ENCODE measurements at places on chromosomes 12 and 14.

DNA sequence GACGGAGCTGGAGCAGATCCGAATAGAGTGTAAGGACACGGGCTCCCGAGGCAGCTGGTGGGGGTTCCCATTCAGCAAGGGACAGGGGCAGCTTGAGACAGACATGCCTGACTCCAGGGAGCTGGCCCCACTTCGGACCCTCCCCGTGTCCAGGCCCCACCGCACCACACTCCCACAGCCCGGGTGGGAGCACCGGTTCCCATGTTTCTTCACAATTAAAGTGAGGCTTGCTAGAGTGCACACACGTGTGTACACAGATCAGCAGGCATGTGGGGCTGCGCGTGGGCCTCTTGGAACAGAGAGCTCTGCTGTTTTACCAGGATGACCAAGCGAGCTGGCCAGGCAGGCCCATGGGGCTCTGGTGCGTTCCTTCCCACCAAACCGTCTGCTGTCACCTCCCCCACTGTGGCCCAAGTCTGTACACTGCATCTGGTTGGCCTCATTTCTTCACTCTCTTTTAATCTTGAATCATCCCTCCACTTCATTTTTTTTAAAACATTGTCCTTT, 48.0 kb downstream of the SLC6A12 start:
- no peak for DNase-seq

DNA sequence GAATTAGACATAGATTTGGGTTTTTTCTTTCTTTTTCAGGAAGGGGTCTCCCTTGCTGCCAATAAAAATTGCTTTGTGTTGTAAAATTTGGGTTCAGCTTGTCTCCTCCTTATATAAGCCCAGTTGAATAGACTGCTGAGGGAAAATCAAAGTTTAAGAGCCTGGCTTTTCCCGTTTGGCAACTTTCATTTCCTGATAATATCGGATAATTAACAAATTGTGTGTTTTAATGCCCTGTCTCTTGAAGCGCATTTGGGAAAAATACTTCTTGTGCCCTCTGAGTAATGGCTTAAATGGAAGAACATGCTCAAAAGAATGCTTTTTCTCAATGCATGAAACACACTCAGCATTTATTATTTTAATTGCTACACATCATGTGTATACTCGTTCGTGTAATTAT, 198.0 kb upstream of the DCN start:
- DNase-seq: no peak

DNA sequence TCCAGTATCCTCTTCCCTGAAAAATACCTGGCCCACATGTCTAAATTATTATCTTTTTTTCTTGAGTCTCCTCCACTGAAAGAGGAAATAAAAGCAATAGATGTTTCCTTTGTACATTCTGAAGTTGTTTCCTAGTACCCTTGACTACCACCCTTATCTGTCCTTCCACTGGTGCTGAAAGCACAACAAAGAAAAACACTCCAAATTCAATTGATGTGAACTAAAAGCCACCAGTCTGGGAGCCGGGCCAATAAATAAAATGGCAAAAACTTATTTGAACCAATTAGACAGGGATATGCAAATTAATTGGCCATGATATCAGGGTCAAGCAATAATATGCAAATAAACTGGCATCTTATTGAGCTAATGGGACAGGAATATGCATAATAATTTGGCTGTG, 330.5 kb downstream of the PAWR start:
- DNase-seq: no peak

DNA sequence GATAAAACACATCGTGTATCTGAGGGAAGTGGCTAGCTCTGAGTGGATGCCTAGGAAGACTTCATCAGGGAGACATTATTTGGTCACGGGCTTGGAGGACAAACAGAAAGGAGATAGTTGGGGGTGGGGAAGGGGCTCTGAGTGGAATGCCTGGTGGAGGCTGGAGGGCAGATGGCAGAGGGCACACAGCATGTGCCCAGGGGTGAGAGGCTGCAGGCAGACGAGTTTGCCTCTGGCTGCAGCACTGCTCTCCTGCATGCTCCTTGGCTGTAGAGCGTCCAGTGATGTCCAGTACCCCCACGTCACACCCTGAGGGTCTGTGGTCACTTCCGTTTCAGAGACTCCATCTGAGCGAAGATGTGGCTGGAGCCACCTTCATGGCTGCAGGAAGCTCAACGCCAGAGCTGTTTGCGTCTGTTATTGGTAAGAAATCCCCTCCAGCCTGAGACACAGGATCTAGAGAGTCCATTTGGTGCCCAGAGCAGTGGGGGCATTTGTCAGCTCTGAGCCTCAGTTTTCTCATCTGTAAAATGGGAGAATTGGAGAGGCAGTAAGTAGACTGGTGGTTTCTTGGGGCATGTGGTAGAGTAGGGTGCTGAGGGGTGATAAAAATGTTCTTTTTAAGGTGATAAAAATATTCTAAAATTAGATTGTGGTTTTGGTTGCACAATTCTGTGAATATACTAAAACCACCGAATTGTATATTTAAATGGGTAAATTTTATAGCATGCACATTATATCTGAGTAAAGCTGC, 71.7 kb upstream of the RIN3 start:
- DNase-seq: no peak

- DNase-seq: no peak
These were observed 1.3 kb downstream of the CAMKK2 start for GRCh38 chr12:121295116-121295745.

DNA sequence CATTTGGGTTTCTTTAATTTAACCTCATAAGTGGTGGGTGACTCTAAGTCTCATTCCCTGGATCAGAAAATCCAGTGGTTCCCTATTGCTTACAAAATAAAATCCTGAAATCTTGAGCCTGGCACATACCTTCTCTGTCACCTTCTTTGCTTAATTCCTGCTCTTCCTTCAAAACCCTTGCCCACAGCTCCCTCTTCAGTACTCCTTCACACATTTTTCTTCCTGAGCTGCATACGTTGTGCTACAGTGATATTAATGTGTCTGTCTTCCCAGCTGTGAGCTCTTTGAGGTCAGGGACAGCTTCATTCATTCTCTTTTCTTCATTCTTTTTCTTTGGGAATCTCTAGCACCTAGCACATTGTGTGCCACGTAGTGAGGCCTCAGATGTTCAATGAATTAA, 9.5 kb downstream of the TSPAN11 start:
- no peak for DNase-seq

DNA sequence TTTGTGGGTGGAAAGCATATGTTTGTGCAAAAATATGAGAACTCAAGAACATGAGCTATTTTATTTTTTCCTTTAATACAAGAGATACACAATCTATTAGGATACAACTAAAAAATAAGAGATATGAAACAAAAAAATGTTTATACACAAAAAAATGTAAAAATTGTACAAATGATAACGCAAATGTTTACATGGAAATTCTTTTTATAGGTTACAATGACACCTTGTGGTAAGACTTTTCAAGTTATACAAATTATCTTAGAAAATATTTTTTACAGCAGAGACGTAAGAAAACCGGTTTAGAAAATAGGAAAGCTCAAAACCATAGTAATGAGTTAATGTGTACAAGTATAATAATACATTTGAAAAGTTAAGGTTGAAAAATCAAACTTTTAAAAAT, 25.5 kb downstream of the CEP83 start:
- DNase-seq: no peak
